ENCODE measurements at places on chromosomes 13 and 19.

GRCh38 chr19:32976223-32976805, 4.3 kb downstream of the FAAP24 start:
- peak; percentile 81 for DNase-seq
- no peak overlapping the region for H3K4me3 ChIP-seq
- no peak overlapping the region for H3K27ac ChIP-seq
- no peaks in the 10 kb centered on the region for H3K27me3 ChIP-seq

DNA sequence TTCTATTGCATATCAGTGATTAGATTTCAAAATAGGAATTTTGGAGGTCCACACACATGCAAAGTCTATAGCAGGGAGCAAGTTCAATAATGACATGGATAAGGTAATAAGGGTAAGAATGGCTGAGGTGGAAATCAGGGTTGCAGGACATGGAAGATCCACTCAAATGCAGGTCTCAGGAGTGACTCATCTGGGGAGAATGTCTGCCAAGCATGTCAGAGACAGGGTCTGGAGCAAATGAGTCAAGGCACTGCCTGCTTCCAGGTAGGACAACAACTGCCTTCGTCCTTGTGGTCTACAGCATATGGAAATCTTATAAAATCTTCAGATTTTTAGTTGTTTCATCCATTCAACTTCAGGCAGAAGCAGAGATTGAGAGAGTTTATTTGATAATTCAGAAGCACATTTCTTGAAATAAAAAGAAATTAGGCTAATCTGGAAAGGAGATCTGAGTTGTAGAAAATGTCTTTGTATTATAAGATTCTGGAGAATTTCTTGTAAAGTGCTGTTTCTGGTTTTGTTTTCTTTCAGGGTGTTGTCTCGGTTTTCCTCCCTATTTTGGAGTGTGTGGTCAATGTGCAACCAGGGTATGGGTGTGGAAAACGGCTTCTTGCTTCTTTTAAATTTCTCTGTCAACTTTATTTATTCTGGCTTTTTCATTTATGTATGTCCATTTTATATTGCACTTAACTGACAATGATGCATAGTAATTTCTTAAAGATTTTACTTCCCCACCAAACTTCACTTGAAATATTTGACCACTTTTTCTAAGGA, 748.8 kb downstream of the LIG4 start:
- DNase-seq: no peak
- H3K27ac ChIP-seq: no peak overlapping the region
- no peaks in the 10 kb centered on the region for H3K4me1 ChIP-seq
- H3K36me3 ChIP-seq: no peaks in the 10 kb centered on the region
- no peaks in the 10 kb centered on the region for H3K27me3 ChIP-seq

DNA sequence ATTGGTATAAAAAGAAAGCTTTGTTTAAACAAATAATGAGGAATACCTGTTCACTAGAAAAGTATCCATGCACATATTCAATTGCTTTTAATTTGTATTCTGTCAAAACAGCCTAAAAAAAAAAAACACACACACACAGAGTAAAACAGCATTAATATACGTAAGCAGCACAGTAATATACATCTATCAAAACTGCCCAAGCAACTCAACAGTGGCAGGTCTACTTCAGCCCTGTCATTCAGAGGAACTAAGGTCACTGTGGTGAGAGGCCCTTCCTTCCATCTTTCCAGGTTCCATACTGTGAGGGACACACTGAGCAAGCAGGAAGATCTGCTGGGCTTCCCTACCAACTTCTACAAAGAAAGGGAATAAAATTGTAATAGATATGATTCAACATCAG, 3.8 kb downstream of the PROSER1 start:
- no peaks in the 10 kb centered on the region for H3K27me3 ChIP-seq
- H3K4me1 ChIP-seq: peaks cover 19% of the 10 kb centered on the region
- no peak overlapping the region for H3K4me3 ChIP-seq
- H3K27ac ChIP-seq: no peak overlapping the region
- H3K36me3 ChIP-seq: peaks cover 2% of the 10 kb centered on the region

- DNase-seq: no peak
- H3K4me3 ChIP-seq: no peak overlapping the region
- no peaks in the 10 kb centered on the region for H3K27me3 ChIP-seq
- H3K4me1 ChIP-seq: no peaks in the 10 kb centered on the region
- peaks cover 3% of the 10 kb centered on the region for H3K36me3 ChIP-seq
These were observed 12.4 kb downstream of the TNFSF13B start for GRCh38 chr13:108281901-108282300.

- no peak overlapping the region for H3K27ac ChIP-seq
- H3K4me1 ChIP-seq: no peaks in the 10 kb centered on the region
These were observed 463.4 kb downstream of the DIAPH3 start for GRCh38 chr13:59700281-59700680.

DNA sequence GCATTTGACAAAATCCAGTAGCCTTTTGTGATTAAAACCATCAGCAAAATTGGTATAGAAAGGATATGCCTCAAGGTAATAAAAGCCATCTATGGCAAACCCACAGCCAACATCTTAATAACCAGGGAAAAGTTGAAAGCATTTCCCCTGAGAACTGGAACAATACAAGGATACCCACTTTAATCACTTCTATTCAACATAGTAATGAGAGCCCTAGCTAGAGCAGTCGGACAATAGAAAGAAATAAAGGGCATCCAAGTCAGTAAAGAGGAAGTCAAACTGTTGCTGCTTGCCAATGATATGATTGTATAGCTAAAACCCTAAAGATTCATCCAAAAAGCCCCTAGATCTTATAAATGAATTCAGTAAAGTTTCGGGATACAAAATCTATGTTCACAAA, 1510.3 kb downstream of the PCDH9 start:
- DNase-seq: no peak
- H3K27ac ChIP-seq: no peak overlapping the region
- no peaks in the 10 kb centered on the region for H3K27me3 ChIP-seq
- no peaks in the 10 kb centered on the region for H3K4me1 ChIP-seq
- H3K4me3 ChIP-seq: no peak overlapping the region
- H3K36me3 ChIP-seq: no peaks in the 10 kb centered on the region
